ENCODE measurements at places on chromosomes 1 and 21.

- no peak for DNase-seq
These were observed 9.7 kb downstream of the HMGN1 start for GRCh38 chr21:39339231-39339630.

DNA sequence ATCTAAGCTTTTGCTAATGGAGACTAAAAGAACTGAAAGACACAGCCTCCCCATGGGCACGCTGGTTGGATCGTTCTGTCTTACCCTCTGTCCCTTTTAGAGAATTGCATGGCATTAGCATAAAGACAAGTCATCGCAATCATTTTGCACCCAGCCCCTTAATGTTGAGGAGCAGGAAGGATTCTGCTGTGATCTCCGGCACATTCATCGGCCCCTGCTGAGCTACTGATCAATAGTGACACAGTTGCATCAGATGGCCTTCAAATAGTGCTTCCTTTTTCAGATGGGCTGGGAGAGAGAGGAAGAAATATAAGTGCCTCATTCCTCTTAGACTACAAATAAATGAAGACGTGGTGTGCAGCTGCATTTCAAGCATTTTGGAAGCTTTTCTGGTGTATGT, 75.4 kb downstream of the NOS1AP start:
- no peak for DNase-seq

GRCh38 chr1:62676611-62677356, 11.4 kb downstream of the DOCK7 start:
- DNase-seq, result peak; percentile 95

DNA sequence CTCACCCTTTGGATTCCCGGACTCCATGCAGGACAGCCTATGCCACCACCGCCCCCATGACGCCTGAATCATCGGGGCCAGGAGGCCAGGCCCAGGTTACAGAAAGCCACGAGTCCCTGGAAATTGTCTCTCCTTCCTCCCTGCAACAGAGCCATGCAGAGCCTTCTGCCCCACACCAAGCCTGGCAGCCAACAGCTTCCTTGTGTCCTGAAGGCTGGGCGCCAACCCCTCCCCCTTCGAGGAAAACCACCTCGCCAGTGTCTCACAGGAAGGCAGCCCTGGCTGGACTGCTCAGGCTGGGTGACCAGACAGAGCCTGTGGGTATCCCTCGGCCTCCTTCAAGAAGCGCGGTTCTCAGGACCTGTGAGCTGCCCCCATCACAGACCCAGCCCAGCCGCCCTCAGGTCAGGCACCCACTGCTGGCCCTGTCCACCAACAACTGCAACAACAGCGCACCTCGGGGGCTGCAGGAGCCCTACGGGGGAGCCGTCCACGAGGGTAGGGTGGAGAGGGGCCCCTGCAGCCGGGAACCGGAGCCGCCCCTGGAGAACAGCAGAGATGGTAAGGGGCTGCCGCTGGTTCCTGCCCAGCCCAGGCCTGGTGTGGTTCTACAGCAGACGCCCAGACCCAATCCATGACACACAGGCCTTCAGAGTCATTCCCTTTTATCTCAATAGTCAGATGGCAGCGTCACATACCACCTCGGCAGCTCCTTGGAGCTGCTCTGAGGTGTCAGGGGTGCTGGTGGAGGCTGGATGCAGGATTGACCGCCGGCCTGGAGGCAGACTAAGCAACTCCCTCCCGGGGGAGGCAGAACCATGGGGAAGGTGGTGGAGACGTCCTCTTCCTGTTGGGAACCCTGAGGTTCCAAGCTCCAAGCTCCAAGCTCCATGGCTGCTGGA, 23.7 kb downstream of the KIAA1614 start:
- DNase-seq, result no peak

- no peak for DNase-seq
These were observed 933 bp downstream of the C1orf35 start for GRCh38 chr1:228101994-228102790.

GRCh38 chr1:104636581-104636980, 886.9 kb downstream of the AMY1C start:
- DNase-seq, result no peak

- peak; percentile 22 for DNase-seq
These were observed 28.2 kb downstream of the ATP8B2 start for GRCh38 chr1:154353460-154353904.

GRCh38 chr1:24890887-24891286, 39.2 kb downstream of the RUNX3 start:
- DNase-seq, result no peak

DNA sequence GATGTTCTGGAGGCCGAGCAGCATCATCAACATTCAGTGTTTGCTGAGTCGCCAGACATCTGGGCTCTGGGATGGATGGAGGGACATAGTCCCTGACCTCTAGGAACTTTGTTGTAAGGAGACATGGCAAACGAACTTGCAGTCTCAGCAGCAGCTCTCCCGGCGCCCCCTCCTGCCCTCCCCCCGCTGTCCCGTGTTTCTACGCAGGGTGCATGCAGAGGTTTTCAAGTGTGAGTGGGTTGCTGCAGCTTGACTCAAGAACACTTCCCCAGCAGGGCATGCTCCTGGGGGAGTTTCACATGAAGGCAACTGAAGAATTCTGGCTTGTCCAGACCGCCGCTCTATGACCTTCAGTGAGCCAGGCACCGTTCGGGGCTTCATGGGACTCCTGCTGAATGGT, 121.9 kb downstream of the CAMTA1 start:
- no peak for DNase-seq

GRCh38 chr1:37647281-37647680, 12.6 kb upstream of the RSPO1 start:
- no peak for DNase-seq

DNA sequence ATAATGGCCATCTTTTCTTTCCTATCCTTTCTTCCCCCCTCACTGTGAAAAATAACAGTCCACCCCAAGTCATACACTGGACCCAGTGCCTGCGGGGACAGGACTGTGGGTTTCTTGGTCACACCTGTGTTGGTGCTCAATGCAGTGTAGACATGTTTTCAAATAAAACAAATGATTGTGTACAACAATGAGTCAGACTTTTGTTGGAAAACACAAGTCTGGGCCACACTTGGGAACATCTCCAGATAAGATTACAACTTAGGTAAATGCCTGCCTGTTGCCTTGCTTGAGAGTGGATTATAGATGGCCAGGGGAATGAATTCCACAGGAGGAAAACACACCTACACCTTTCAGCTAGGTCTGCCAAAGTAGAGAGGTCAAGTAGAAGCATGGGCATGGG, 34.1 kb downstream of the PDPN start:
- no peak for DNase-seq

DNA sequence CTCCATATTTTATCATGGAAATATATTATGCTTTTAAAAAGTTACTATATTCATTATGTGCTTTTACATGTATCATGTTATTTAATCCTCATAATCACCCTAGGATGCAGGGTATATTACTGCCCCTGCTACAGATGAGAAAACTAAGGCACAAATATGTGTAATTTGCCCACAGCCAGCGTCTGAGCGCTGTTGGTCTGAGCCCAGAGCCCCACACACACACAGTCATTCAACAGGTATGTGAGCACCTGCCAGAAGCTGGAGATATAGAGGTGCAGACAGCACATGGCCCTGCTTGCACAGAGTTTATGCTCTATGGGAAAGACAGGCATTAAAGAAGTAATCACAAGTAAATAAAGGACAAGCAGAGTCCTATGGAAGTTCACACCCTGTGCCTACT, 49.8 kb upstream of the SEC16B start:
- no peak for DNase-seq

GRCh38 chr1:67298762-67299161, 8.9 kb upstream of the IL12RB2 start:
- DNase-seq, result no peak

DNA sequence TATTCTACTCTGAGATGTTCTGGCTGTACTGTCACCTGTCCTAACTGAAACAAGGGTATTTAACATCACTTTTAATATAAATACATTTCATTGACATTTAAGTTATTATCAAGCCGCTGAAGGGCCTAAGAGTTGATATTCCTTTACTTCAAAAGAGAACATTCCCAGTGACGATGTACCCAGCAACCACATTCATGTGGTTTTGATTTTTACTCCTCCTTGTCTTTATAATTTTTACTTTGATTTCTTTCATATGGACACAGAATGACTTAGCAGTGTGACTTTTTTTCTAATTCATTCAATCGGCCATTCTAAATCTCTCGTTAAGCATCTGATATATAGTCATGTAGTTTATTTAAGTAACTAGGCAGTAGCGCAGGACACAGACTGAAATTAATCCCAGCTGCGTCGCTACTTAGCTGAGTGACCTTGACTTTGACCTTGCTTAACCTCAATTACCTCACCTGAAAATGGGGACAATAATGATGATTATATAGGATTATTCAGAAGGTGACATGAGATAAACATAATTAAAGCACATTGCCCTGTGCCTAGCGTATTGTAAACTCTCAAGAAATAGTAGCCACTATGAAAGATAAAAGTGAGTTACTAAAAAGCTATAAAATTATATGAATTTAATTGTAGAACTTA, 476.6 kb downstream of the SETD4 start:
- DNase-seq, result peak; percentile 48

- DNase-seq, result peak; percentile 83
These were observed 57.6 kb downstream of the LDLRAD2 start for GRCh38 chr1:21869620-21870121.

DNA sequence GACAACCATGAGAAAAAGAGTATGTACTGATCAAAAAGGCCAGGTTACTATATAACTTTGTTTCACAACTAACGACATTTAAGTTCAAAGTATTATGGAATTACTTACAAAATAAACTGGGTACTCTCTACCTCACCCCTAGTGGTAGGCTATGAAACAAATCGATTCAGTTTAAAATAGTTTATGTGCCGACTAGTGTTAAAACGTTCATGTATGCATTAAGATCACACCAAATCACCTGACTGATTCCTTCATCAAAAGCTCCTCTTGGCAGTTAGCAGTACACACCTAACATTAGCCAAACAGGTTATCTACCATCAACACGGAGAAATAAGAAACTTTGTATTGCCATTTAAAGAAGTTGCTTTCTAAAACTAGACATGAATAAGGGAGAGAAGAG, 137.1 kb downstream of the AKT3 start:
- no peak for DNase-seq

DNA sequence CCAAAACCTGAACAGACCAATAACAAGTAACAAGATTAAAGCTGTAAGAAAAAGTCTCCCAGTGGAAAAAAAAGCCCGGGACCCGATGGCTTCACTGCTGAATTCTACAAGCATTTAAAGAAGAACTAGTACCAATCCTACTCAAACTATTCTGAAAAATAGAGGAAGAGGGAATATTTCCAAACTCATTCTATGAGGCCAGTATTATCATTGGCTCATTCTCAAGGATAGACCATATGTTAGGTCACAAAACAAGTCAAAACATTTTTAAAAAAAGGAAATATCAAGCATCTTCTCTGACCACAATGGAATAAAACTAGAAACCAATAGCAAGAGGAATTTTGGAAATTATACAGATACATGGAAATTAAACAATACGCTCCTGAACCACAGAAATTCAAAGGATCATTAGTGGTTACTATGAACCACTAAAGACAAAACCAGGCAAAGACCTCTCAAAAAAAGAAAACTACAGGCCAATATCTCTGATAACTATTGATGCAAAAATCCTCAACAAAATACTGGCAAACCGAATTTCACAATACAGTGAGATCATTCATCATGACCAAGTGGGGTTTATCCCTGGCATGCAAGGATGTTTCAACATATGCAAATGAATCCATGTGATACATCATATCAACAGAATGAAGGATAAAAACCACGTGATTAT, 13.9 kb upstream of the IL20 start:
- DNase-seq, result peak; percentile 89

DNA sequence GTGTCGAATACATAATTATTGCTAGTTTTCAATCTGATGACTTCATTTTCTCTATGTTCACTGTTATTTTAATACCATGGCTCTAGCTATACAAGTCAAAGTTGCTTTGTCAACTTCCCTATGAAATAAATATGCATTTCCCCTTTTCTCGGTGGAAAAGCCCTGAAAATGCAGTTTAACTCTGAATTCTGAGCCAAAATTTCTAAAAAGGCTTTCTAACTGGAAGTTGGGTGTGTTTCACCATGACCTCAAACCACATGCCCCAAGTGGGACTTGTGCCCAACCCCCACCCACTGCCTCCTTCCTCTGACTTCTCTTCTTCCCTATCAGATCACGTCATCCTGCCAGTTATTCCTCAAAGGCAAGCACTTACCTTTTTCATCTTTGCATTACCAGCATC, 8.9 kb downstream of the MKNK1 start:
- no peak for DNase-seq

GRCh38 chr1:51661081-51661518, 44.2 kb downstream of the OSBPL9 start:
- DNase-seq, result peak; percentile 99

- DNase-seq, result peak; percentile 91
These were observed at the start of gene CSRP1 for GRCh38 chr1:201506557-201507359. Gene CSRP1 (minus strand): TSS chr1:201507123. CDS start chr1:201496303, 10,820 bp downstream.

GRCh38 chr1:17229379-17229778, 19.5 kb upstream of the PADI3 start:
- DNase-seq, result no peak

Measured in fibroblast of skin of abdomen (primary cell).